H54 (cell line): ENCODE measurements at places on chromosomes 3 and 15.

DNA sequence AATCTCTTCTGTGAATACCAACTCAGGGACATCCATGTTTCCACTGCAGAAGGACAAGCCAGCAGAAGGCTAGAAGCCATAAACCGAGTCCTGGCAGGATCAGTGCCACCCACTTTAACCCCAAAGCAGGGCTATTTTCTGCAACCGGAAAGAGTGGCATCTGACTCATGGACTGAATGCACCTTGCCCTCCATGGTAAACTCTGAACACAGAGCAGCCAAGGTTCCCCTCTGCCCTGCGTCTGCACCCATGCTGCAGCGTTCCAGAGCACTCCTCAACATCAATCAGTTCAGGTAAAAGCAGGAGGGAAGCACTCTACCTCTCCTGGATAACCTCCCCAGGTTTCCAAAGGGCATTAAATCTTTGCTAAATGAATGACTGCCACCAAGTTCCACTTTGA, 801 bp upstream of the NGRN start:
- no peak for DNase-seq

- DNase-seq = no peak
These were observed 66.8 kb upstream of the XXYLT1 start for GRCh38 chr3:195337747-195338146.

DNA sequence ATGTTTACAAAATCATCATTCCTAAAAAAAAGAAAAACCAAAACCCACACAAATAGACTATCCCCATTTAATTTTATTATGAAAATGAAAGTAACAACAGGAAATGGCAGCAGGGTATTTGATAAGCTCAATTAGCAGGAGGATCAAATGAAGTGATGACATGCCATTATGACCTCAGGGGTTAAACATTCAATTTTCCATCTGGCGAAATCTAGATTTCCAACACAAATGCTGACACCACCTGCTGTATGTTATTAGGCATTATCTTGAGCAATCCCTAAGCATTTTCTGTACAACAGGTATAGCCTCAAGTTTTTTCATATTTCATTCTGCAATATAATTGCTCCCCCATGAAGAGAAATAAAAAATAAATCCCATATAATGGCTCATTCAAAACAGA, 57.1 kb downstream of the SHQ1 start:
- no peak for DNase-seq

DNA sequence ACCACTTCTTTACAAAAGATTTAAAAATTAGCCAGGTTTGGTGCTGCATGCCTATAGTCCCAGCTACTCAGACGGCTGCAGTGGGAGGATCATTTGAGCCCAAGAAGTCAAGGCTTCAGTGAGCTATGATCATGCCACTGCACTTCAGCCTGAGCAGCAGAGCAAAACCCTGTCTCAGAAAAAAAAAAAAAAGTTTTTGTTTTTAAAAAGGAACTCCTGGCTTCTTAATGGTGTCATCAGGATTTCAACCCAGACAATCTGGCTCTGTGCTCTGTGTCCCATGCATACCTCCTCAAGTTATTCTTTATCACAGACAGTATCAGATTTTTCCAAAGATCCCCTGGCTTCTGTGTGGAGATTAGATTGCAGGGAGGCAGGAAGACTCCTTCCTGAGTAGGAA, 64.2 kb upstream of the IL12A start:
- DNase-seq = no peak

- no peak for DNase-seq
These were observed 18.4 kb upstream of the OPA1 start for GRCh38 chr3:193574488-193575070.

GRCh38 chr3:65785065-65785645, 253.6 kb downstream of the MAGI1 start:
- peak; percentile 7 for DNase-seq

DNA sequence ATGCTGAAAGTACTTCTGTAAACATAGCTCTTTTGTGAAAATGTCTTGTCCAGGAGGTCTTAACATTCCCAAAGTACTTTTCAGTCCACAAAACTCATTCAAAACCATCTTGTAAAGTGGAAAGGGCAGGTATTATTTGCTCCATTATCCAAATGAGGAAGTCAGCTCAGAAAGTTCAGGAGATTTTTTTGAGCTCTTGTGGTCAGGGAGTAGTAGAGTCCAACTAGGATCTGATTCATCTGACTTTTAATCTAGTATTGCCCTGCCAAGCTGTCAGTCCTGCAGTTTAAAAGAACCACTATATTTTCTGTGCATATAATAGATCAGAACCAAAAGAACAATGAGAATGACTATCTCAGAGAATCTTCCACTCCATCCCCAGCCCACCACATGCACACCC, 83.5 kb downstream of the FOXB1 start:
- no peak for DNase-seq

DNA sequence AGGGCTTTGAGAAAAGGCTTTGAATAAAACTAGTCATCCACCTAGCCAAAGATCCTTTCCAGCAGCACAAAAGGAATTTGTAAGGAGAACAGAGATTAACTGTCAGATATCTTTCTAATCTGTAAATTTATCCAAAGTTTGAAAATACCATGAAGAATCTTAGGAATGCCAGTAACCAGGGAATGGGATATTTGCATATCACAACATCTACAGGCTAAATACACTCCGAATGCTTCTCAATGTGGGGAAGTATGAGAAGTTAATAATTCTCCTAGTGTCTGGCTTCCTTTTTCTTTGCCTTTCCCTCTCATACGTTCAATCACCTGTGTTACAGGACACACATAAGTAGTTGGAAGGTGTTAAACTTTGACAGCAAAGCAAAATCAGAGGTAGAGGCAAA, 7.8 kb downstream of the ANAPC13 start:
- DNase-seq = no peak

DNA sequence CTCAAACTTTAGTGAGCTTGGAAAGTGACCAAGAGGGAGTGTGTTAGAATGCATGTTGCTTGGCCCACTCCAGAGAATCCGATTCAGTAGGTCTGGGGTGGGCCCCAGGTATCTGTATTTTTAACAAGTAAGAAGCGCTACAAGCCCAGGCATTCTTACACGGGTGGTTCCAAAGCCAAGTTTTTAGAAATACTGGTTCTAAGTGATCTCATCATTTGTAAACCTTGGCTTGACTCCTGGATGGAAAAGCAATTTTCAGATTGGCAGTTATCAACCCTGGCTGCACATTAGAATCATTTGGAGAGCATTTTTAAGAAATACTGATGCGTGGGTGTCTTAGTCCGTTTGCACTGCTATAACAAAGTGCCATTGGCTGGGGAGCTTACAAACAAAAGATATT, 27.3 kb upstream of the ST8SIA2 start:
- no peak for DNase-seq

DNA sequence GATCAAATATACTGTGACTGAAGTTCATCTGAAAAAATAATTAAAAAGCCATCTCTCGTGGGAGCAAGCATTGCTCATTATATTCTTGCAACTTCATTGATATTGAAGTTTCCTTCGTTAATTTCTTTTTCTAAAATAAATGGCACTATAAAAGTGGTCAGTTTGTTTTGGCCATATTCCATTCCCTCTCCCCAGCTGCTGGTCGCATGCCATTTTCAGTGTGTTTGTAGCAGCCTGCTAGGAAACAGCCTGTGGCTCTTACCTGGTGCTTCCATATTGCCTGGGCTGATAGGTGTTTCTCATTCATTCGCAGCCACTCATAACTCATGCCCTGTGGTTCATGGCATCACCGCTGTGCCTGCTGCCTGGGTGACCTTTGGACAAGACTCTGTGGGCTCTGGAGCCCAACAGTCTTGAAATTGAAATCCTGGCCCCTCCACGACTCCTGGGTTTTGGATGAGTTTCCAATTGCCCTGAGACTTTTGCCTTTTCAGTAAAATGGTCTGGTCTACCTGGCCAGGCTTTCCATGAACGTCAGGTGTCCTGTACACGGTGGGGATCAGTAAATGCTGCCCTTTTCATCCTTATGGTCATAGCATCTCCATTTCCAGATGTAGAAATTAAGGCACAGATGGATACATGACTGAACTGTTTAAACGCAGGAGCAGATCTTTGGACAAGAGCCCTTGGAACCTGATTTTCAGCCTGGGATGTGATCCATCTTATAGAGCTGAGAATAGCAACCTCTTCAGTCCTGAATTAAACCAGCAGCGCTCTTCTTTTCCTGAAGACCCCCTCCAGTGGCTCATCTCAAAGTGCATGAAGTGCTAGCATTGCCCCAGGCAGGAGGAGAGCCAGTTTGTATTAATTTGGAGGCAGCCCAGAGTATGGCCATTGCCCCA, 69.4 kb downstream of the SLCO3A1 start:
- no peak for DNase-seq

GRCh38 chr15:68205954-68206539, 915 bp upstream of the CALML4 start:
- no peak for DNase-seq

DNA sequence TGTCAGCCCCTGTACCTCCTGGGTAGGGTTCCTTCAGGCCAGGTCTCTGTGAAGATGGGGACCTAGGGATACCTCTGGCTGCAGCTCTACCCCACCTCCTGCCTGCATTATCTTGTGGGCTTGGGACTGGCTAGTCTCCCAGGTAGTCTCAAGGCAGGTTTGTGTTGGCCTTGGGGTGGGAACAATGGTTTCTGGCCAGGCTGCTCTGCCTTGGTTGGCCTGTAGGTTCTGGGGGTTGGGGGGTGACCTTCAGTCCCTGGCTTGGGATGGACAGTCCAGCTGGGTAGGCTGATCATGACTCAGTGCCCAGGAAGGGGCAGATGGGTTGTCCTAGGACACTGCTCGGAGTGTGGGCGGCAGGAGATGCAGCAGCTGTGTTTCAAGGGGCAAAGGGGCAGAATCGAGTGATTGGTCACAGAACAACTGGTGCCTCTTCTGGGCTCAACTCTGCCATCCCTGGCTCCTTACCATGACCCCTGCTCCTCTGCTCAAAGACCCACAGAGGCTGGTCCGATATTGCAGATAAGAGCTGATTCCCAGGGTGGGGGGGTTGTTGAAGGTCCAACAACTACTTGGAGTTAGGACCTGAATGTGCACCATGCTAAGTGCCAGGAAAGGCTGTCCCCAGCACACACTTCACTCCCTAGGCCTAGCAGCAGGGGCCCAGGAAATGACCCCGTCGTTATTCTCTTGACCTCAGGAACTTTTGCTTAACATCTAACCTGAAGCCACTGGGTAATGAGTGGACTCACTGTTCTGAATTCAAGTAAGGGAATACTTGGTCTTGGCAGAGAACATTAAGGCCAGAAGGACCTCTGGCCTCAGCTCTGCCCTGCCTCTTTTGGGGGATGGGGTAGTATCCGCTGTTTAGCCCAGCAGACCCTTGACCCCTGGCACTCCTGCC, 18.1 kb upstream of the BSN start:
- DNase-seq = no peak

DNA sequence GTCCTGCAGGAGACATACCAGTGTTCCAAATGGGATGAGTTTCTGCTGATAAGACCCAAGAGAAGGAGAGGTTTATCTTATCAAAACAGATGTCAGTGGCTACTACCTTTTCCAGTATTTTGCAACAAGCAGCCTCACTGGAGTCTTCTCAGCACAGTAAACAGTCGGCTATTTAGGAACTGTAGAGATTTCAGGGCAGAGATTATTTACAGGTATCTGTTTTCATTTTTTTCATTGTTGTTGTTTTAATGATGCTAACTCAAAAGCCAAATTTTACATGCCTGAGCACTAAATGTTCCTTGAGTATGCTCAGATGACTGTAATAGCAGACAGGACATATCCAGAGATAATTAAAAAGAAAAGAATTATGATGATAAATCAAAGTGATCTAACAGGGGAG, 252.1 kb downstream of the EPHA6 start:
- no peak for DNase-seq

- no peak for DNase-seq
These were observed 98.5 kb upstream of the MYO5C start for GRCh38 chr15:52394118-52394517.

DNA sequence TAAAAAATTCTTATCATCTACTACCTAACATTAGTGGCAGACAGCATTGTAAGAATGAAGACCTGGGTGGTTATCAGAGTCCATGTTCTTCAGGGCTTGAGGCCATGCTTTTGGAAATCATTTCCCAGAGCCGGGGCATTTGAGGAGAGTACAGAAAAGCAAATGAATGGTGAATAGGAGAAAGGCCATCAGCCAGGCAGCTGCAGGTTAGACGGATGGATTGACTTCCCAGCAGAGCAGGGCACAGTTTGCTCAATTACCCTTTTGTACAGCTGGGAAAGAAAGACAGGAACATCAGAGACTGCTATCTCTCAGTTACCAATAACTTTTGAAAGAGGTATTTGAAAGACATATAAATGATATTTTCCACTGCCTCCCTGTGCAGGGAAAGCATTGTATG, 135.6 kb downstream of the ALCAM start:
- no peak for DNase-seq

DNA sequence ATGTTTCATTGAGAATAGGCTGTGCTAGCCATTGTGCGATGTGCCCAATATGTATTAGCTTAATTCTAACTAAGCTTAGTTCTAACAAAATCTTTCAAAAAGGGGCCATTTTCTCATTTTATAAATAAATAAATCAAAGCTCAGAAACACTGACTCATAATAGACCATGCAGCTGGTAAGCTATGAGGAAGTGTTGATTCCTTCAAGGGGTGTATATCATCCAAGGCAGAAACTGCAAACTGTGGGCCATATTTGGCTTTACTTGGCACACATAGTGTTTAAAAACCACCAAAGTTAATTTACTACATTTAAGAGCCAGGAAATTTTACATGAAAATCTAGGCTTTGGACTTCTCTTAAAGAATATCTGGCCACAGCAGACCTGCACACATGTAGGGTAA, 136.5 kb downstream of the ZNF621 start:
- no peak for DNase-seq
